ENCODE measurements at places on chromosomes 4 and X.

DNA sequence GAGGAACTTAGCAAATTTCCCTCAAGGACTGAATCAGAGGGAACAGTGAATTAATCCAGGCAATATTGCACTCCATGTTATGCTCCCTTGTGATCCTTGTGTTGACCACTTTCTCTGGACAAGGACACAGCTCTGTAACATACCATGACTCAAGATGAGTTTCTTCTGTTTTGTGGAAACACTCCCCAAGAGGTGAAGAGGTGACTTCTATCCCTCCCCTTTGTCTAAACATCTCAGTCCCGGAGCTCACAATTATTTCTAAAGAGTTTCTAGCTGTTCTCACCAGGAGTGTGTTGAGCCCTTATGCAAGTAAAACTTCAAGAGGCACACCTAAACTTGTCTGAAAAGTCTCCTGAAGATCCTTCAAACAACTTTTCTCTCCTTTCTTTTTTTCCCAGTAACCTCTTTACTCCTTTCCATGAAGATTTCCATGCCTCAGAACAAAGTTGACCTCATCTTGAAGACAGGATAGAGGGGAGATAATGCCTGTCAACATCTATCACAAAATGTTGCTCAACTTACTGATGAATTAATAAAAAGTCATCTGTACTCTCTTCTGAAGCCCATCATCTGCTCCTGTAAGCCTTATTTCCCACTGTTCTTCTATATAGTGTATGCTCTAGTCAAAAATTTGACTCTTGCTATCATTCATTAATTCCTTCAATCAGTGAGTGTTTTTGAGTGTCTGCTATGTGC lies 429.1 kb downstream of the SPRY1 start:
- no peak for DNase-seq

- no peak for DNase-seq
These were observed 123.6 kb downstream of the RELL1 start for GRCh38 chr4:37562592-37562991.

DNA sequence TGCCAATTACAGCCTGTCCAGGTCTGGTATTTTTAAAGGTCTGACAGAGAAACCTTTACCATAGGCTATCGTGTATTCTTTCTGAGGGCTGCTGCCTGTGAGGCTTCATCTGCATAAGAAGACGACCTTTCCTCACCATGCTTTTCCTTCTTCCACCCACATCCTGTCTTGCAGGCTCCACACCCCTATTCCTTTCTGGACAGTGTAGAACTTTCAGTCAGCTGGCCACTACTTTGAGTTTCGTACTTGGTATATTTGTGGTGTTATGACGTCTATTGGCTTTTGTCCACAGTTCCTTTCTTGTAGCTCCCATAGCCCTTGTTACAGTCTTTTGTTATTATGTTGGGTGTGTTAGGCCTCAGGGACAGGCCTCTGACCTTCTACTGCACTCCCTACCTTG lies 311.4 kb downstream of the RAPGEF2 start:
- DNase-seq: no peak

GRCh38 chr4:68929076-68929737 lies 22.4 kb downstream of the UGT2A3 start:
- no peak for DNase-seq

DNA sequence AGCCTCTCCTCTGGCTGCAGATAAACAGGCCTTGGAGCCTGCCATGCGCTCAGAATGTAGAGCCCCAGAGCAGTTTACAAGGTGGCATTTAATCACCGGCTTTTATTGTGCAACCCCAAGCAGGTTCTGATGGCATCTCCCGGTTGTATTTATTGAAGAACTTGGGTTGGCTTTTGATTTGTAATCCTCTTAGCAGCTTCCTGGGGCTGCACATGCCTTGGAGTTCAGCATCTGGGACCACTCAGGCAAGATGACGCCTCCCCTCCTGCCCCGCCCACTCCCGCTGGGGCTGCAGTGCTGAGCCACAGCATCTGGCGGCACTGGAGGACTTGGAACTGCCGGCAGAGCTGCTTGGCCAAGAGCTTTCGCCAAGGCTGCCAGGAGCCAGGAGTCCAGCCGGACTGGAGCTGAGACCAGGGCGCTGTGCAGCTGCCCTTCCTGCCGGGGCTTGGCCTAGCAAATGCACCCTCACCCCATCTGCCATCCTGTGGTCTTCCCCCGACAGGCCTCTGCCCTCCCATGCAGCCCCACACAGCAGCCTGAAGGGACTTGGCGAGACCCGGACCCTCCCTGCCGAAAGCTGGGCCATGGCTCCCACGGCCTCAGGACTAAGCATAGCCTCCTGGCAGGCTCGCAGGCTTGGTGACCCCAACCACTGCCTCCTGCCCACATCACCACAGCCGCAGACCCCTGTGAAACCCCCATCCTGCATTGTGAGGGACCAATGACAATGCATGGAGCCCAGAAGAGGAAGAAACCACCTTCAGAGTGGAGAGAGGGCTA lies 5.4 kb downstream of the HTRA3 start:
- DNase-seq: no peak

- DNase-seq: peak; percentile 27
These were observed 680.4 kb downstream of the DMD start for GRCh38 chrX:32530802-32531403.

Data from SHP77 (cell line).